ENCODE measurements at places on chromosomes 4 and X.

DNA sequence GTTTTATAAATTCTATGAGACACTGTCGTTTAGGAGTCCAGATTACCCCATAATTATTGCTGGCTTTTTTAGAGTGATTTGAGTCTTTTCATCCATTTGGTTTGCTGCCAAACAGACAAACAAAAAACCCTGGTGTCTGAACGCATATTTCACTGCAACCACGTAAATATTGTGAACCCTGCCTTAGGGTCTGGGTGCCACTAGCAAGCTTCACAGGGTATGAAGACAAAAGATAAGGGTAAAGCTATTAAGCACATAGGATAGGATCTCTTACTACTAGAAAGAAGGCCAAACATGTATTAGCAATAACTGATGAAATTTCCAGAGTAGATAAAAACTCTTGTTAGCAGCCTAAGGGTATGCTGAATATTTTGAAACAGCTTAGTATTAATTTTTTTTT, 143.3 kb downstream of the BANK1 start:
- DNase-seq = no peak

DNA sequence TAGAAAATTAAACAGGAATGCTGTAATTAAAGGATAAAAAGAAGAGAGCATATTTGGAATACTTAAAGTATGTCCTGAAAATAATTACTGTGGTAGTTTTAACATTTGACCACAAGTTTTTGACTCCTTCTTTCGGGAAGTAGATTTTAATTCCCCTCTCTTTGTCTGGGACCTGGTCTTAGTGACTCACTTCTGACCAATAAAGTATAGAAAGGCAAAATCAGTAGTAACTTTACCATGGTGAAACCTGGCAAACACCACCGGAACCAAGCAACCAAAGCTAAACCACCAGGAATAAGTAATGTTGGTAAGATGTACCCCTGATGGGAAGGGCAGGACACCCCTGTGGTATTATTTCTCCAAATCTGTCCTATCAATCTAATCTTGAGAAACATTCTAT, 314.8 kb downstream of the PDHA2 start:
- no peak for DNase-seq

DNA sequence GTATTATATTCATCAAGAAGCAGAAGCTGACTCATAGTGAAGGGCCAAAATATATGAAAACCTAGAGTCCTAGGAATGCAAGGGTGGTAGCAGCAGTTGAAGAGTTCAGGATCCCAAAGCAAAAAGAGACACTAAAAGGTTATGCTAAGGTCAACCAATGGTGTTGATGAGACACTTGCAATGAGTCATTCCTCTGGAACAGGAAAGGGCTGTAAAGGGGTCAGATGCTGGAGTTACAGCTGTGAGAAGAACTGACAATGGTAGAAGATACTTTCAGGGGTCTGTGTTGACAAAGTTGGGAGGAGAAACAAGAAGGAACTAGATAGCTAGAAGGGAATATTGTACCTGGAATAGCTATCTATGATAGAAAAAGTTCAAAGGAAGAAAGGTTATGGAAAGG, 47.5 kb downstream of the ZGRF1 start:
- no peak for DNase-seq

- DNase-seq = no peak
These were observed 145.0 kb downstream of the SOWAHB start for GRCh38 chr4:76752861-76753501.

DNA sequence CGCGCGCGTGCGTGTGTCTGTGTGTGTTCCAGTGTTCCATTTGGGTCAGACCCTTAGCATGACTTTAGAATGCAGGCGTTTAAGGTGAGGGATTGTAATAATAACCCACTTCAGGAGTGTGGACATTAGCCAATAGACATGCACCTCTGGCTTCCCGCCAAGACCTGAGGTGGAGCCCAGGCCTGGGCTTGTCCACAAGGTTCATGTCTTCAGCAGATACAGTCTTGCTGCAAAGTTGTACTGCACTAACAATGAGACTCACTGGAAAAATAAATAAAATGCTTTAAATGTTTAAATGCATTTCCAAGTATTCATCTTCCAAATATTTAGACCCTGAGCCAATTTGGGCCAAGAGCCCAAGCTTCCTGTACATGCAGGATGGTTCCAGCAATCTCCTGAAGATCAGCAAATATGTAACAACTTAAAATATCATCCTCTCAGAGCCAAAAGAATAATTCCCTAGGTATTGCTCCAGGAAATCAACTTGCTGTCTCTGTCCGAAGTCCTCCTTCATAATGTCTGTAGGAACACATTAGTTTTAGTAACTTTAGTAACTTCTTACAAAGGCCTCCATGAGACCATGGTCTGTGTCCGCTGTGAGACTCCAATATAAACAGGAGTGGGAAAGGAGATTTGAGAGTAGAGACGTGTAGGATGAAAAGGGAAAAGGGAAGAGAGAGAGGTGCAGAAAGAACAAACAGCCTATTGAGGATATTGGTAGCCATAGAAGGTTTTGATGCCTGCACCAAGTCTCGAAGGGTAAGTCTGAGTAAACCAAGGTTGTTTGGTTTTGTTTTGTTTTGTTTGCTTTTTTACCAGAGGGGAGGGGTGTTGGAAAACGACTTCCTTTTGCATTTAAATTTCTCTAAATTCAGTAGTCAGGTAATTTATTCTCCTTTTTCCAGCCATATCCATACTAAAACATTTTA, 98.5 kb upstream of the KLF3 start:
- DNase-seq = no peak

DNA sequence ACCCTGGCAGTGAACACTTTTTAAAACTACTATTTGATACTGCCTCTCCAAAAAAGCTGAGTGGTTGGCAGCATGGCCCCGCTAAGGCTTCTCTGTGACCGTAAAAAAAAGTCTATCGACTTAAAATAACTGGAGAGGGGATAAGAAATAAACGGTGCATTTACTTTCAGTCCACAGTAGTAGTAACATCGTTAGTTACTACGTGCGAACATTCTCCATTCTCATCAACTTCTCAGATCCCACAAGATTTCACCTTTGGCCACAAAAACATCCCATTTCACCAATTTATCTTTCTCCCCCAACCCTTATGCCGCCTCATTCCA, 524 bp upstream of the EXOSC9 start:
- DNase-seq = no peak

GRCh38 chr4:93649828-93650227, 178.7 kb upstream of the ATOH1 start:
- DNase-seq = no peak

DNA sequence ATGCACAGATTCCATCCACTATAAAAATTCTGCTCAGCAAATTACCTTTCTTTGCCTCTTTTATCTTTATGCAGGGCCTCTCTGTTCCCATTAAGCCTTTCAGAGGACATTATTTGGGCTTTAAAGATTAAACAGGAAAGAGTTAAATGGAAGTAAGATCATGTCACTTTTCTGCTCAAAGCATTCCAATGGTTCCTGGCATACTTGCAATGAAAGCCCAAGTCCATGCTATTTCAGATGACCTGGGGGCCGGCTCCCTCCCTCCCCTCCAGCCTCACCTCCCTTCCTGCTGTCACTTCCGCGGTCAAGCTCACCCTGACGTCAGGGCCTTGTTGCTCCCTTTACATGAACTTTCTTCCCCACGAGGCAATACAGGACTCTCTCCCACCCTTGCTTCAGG, 125.5 kb downstream of the C4orf51 start:
- DNase-seq = no peak

DNA sequence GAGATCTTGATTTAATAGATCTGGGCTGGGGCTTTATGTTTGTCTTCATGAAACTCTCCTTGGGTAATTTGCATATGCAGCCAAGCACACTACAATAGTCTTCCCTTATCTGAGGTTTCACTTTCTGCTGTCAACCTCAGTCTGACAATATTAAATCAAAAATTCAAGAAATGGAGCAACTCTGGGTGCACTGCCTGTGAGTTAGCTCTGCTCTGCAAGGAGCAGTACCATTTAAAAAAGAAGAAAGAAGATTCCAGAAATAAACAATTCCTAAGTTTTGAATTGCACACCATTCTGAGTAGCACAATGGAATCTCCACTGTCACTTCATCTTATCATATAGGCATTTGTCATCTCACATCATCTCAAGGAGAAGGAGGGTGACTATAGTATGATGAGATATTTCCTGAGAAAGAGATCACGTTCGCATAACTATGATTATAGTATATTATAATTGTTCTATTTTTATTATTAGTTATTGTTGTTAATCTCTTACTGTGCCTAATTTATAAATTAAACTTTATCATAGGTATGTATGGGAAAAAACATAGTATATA, 9.4 kb downstream of the FNIP2 start:
- no peak for DNase-seq

- no peak for DNase-seq
These were observed 600 bp downstream of the RADX start for GRCh38 chrX:106612393-106612763.

DNA sequence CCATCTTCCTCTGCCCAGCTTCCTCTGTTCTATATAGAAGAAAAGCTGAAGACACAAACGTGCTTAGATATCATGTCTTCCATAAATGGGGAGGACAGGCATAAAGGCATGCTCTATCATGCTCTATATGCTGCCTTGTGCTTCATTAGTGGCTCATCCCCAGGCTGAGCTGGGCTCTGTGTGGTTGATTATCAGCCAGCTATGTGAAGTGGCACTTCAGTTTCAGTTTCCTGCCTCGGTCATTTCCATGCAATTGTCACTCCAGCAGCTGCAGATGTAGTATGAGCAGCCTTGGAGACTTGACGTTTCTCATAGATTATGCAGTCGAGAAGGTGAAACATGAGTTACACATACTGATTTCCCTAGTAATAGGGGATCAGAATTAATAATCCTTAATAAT, 106.2 kb downstream of the SYTL5 start:
- DNase-seq = no peak

DNA sequence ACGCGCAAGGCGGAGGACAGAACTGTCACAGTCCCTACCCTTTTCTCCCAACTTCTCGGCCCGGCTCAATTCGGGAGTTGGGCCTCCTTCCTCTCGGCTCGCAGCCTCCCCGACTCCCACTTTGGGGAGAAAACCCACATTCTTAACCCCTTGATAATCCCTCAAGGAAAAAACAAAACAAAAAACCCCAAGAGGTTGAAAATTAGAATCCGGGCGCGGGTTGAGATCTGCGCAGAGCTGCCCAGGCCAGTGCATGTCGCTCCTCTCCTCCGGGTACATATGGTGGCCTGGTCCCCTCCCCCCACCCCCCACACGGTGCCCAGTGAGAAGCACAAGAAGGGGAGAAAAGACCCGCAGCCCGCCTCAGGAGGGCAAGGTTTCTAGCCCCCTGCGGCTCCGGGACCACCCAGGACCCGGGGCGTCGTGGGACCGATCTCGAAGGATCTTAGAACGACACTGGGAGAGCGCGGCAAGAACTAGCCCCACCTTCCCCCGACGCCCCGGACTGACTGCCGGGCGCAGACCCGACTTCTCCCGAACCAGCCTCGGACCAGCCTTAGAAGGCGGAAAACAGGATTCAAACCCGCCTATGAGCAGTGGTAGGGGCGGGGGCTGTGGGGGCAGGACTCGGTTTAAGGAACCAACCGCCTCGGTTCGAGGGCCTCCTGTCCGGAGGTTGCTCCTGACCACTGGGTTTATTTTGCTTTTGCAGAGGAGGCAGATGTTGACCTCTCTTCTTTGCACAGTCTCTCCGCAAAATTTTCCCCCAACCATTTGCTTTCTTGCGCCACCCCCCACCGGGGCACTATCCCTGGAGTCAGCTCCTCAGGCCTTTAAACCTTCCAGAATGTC, 2.5 kb upstream of the PDGFRA start:
- DNase-seq = no peak

GRCh38 chr4:22420291-22420690, 95.6 kb downstream of the ADGRA3 start:
- no peak for DNase-seq

DNA sequence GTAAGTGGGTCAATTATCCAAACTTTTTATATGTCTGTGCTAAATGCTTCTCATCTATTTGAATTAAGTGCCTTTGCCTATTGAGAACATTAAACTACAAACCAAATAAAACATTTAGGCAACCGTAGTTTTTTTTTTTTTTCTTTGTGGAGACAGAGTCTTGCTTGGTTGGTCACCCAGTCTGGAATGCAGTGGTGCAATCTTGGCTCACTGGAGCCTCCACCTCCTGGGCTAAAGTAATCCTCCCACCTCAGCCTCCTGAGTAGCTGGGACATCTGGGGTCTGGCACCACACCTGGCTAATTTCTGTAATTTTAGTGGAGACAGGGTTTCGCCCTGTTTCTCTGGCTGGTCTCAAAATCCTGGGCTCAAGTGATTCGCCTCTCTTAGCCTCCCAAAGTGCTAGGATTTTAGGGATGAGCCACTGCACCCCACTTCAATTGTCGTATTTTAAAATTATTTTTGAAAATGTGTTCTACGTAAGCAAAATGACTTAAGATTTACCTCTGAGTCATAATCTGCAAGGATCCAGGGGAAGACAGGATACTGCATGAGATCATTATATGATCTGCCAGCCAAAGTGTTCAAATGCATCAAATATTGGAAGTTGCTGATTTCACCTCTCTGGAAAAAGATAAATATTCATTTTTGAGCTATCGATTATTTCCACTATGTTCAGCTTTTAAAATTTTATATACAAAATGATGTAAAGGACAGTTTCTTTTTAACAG, 125.6 kb downstream of the CDS1 start:
- no peak for DNase-seq

- DNase-seq = no peak
These were observed 566.4 kb upstream of the DIPK2B start for GRCh38 chrX:45766981-45767501.

GRCh38 chr4:3239998-3240920, 8.7 kb upstream of the MSANTD1 start:
- DNase-seq = no peak

DNA sequence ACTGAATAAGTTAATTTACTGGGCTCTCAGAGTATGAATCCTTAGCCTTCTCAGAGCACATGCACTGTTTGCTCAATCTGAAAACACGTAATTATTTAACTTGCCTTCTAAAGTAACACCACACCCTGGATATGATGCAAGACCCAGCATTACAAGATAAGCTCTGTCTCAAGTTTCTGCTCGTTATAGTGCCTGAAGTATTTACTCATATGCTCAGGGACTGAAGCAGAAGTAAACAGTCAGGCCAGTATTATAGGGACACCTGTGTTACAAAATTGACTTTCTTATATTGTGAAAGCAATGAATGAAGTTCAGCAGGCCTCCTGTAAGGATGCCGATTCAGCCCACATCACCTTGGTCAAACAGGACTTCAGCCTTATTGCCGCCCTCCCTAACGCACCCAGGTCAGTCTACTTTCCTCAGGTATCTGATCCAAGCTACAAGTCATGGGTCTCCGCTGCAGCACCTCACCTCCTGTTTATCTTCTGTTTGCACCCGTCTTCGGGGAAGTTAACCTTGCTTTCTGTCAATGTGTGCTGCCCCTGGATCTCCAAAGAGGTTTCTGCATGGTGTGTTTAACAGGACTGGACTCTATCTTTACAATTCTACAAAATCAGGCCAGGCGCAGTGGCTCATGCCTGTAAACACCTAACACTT, 42.8 kb upstream of the KLF3 start:
- DNase-seq = no peak

DNA sequence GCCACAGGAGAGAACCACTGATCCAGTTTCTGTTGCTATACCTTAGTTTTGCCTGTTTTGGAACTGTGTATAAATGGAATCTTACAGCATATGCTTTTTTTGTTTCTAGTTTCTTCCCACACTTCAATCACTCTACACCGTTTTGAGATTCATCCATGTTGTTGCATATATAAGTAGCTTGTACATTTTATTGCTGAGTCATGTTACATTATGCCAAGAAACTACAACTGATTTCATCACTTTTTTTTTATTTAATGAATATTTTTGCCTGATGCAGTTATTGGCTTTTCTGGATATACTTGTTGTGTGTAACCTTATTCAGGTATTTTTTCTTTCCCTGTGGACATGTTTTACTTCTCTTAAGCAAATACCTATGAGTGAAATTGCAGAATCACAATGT, 1135.9 kb downstream of the RAPGEF2 start:
- no peak for DNase-seq

All from activated T-cell treated with anti-CD3 and anti-CD28 coated beads for 1 hour (primary cell).